ENCODE measurements at places on chromosomes 3 and 15.

DNA sequence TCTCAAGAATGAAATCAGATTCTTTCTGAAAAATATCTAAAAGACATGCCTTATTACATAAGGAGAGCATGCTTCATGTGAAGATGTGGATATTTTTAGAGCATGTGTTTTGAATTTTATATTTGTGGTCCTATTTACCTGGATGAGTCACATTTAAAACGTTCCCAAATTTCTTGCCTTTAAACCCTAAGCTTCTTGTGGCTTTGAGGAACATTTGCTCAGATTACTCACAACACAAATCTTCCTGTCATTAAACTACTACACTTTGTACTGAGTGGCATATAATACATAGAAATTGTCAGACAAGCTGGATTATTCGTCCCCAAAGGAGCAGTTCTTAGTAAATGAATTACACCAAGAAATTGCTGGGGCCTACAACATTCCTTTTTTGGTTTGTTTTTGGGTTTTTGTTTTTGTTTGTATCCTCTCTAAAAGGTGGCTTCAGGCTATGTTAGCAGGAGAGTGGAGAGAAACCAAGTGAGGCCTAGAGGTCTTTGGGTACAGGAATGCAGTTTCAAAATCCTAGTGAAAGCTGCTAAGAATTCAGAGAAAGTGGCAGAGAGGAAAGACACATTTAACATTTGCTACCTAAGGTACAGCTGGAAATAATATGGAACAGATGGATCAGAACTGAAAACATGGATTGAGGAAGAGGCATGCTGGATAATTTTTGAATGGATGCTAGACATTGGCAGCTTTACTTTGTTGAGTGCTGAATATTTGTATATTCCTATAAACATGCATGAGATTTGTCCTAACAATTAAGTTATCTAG is 128.1 kb downstream of the RPL22L1 start:
- no peaks in the 10 kb centered on the region for H3K36me3 ChIP-seq
- DNase-seq, result no peak
- H3K27ac ChIP-seq, result peak overlapping the region; percentile 88
- H3K4me1 ChIP-seq, result peaks cover 36% of the 10 kb centered on the region
- no peaks in the 10 kb centered on the region for H3K27me3 ChIP-seq

DNA sequence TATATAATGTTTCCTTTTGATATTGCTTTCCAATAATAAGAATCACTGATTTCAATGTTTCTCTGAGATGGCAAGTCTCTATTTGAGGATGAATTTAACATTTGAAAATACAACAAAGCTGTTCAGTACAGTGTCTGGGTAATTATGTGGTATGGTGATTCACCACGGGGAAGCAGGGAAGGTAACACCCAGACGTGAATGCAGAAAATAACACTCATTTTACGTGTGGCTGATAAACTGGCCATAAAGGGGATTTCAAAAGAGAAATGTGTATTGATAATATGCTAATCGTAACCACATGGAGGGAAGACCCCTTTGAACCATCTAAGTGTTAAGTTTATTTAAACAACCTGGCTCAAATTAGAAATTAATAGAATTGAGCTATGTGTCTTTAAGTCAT is 344.6 kb downstream of the GRM7 start:
- no peak for DNase-seq
- no peaks in the 10 kb centered on the region for H3K36me3 ChIP-seq
- peak overlapping the region; percentile 5 for H3K4me3 ChIP-seq
- no peaks in the 10 kb centered on the region for H3K4me1 ChIP-seq
- H3K27me3 ChIP-seq, result no peaks in the 10 kb centered on the region

DNA sequence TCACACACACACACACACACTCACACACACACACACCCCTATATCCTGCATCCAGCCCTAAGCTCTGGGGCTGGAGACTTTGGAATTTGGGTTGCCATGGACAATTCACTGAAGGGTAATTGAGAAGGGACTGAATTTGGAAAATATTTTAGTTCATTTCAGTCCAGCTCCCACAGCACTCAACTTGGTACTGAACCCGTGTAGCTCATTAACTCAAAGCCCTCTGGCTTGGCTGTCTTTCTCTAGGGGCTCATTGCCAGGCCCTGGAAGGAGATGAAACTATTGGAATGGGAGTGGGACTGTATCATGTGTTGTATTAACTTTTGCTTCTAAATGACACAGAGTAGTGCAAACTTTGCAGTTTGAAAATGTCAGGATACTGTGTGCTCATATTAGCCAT is 157.3 kb downstream of the EPHB1 start:
- no peaks in the 10 kb centered on the region for H3K27me3 ChIP-seq
- no peak overlapping the region for H3K4me3 ChIP-seq
- no peaks in the 10 kb centered on the region for H3K4me1 ChIP-seq
- H3K27ac ChIP-seq, result no peak overlapping the region
- no peaks in the 10 kb centered on the region for H3K36me3 ChIP-seq

GRCh38 chr15:41511899-41512369 is 1.7 kb downstream of the LTK start:
- peaks cover 14% of the 10 kb centered on the region for H3K27me3 ChIP-seq
- DNase-seq, result no peak
- peaks cover 2% of the 10 kb centered on the region for H3K4me1 ChIP-seq
- H3K27ac ChIP-seq, result no peak overlapping the region
- H3K36me3 ChIP-seq, result no peaks in the 10 kb centered on the region
- H3K4me3 ChIP-seq, result no peak overlapping the region

- H3K4me3 ChIP-seq, result no peak overlapping the region
- no peak overlapping the region for H3K27ac ChIP-seq
- peak; percentile 7 for DNase-seq
- H3K4me1 ChIP-seq, result no peaks in the 10 kb centered on the region
Observed at GRCh38 chr3:21041621-21042020, 709.4 kb downstream of the ZNF385D start.

DNA sequence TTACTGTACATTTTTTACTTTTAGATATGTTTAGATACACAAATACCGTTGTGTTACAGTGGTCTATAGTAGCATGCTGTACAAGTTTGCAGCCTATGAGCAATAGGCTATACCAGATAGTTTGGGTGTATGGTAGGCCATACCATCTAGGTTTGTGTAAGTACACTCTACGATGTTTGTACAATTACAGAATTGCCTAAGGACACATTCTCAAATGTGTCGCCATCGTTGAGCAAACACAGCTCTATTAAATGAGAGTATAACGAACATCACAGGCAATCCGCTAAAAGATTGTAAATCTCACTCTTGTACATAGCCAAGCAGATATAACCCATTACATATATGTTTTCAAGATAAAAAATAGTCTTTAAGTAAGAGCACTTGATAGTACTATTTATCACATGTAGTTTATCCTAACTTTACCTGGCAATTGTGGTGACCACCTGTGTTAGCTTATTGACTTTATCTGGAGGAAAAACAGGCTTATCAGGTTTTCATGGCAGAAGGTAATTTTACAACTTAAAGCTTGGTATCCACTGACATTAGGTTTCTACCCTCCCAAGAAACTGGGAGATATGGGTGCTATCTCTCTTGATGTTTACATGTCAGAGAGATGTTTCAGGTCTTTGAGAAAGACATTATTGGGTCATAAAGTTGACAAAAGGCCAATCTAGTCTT is 898.7 kb downstream of the NSUN3 start:
- H3K4me1 ChIP-seq, result no peaks in the 10 kb centered on the region
- no peaks in the 10 kb centered on the region for H3K36me3 ChIP-seq
- H3K4me3 ChIP-seq, result no peak overlapping the region
- DNase-seq, result no peak
- no peaks in the 10 kb centered on the region for H3K27me3 ChIP-seq

DNA sequence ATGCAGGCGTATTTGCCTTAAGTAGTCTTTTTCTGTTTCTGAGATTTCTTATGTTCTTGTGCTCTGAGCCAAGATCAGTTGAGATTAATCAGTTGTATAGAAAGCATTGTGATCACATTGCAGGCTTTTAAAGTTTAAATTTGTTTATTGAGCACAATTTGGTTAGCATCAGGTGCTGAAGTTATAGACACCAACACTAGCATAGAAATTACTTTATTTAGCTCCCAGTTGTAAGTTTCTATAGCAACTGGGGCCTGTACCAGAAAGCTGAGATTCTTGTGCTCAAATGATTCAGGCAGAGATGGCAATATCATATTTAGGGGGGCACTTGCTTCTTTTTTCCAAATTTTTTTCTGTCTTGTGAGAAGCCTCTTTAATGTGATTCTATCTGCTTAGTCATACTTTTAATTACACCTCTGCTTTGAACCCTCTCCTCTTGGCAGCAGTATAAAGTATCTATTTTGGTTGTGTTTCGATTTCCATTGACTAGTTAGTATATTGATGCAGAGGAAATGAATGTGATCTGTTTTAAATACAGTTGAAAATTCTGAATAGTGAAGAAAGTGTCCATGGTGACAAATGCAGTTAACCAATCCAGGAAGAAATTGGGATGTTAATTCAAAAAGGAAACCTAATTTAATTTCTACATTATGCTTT is 241.7 kb upstream of the GBE1 start:
- H3K4me3 ChIP-seq, result no peak overlapping the region
- DNase-seq, result no peak
- no peaks in the 10 kb centered on the region for H3K4me1 ChIP-seq

DNA sequence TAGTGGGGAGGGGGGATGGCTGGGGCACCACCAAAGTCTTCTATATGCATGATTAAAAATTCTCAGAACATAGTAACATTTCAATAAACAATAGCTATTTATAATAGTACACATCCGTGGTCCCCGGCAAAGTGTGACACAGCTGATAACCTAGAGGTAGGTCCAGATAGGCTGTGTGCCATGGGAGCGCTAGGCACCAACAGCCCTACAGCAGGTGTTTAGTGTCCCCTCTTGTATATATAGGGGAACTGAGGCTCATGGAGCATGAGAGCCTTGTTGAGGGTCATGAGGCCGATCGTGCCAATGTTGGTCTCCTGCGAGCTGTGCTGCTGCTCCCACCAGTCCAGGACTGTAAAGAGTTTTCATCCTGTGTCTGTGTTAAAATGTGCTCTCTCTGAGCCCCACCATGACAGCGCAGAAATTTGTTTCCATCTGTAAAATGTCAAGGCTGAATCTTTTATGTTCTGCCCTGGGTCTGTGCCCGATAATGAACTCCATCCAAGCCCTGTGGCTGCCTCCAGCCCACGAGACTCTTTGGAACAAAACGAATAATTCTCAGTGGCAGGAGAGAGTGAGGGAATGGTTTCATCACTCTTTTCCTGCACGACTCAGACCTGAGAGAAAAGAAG is 14.5 kb downstream of the TMEM158 start:
- H3K27me3 ChIP-seq, result no peaks in the 10 kb centered on the region
- H3K27ac ChIP-seq, result no peak overlapping the region
- H3K4me1 ChIP-seq, result peaks cover 6% of the 10 kb centered on the region

DNA sequence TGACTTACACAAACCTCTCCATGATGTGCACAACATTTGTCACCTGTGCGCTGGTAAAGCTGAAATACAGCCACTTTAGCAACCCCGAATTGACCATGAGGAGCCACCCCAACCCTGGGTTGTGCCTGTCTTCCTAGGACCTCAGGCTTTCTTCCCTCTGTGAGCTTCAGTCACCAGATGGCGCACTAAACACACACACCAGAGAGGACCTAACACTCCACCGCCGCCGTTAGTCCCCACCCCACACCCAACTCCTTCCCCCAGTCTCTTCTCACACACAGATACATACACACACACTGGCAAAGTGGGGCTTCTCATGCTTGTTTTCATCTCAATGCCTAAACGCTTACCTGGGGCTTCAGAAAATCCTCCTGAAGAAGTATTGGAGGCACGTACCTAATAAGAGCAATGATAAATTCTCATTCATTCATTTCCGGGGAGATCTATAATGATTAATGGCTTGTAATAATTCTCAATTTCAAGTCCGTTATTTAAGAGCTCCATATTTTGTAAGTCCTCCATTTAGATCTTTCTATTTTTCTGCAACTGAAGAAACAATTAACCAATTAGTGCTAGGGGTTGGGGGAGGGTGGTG is 2.1 kb upstream of the CCDC80 start:
- H3K4me1 ChIP-seq, result peaks cover 38% of the 10 kb centered on the region
- DNase-seq, result peak; percentile 89
- H3K36me3 ChIP-seq, result peaks cover 7% of the 10 kb centered on the region
- H3K27ac ChIP-seq, result peak overlapping the region; percentile 97
- H3K4me3 ChIP-seq, result no peak overlapping the region

GRCh38 chr15:96561593-96561992 is 231.1 kb downstream of the NR2F2 start:
- no peaks in the 10 kb centered on the region for H3K36me3 ChIP-seq
- no peak overlapping the region for H3K4me3 ChIP-seq
- DNase-seq, result no peak

- H3K27me3 ChIP-seq, result no peaks in the 10 kb centered on the region
- H3K4me3 ChIP-seq, result no peak overlapping the region
- H3K27ac ChIP-seq, result no peak overlapping the region
- H3K4me1 ChIP-seq, result no peaks in the 10 kb centered on the region
- DNase-seq, result no peak
- no peaks in the 10 kb centered on the region for H3K36me3 ChIP-seq
Observed at GRCh38 chr15:69713726-69714559, 261.3 kb downstream of the RPLP1 start.

- H3K4me1 ChIP-seq, result peaks cover 11% of the 10 kb centered on the region
- DNase-seq, result peak; percentile 92
- H3K4me3 ChIP-seq, result no peak overlapping the region
- no peaks in the 10 kb centered on the region for H3K27me3 ChIP-seq
Observed at GRCh38 chr3:8555113-8555661, 53.6 kb downstream of the LMCD1 start.

- peak; percentile 87 for DNase-seq
- H3K36me3 ChIP-seq, result no peaks in the 10 kb centered on the region
Observed at GRCh38 chr15:63238796-63239195, 38.6 kb upstream of the APH1B start.

- DNase-seq, result peak; percentile 8
- H3K4me1 ChIP-seq, result peaks cover 3% of the 10 kb centered on the region
- H3K36me3 ChIP-seq, result no peaks in the 10 kb centered on the region
Observed at GRCh38 chr3:46867550-46867898, 4.3 kb upstream of the MYL3 start.

GRCh38 chr15:50250760-50251394 is 14.6 kb downstream of the HDC start:
- H3K4me1 ChIP-seq, result no peaks in the 10 kb centered on the region
- no peaks in the 10 kb centered on the region for H3K36me3 ChIP-seq
- no peak overlapping the region for H3K27ac ChIP-seq
- no peak overlapping the region for H3K4me3 ChIP-seq

DNA sequence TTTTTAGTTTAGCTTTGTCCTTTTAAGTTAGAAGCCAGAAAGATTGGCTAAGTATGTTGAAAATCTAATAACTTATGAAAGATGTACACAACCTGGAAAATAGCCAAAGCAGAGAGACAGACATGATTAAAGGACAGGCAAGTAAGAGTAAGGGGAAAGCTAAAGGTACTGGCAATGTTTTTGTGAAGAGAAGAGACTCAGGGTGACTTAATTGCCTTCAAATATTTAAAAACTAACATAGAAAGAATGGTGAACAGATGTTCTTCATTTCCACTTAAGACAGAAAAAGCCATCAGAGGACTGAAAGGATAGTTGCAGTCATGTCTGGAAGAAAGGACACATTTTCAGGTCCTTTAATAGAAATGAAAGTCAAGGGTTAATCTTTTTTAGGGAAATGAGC is 68.8 kb downstream of the ZNF385D start:
- H3K36me3 ChIP-seq, result no peaks in the 10 kb centered on the region
- H3K27ac ChIP-seq, result no peak overlapping the region
- H3K4me3 ChIP-seq, result no peak overlapping the region
- no peak for DNase-seq

Data from fibroblast of lung (primary cell).